ENCODE measurements at places on chromosomes 13 and 19.
A peak's percentile ranks its signal among the peaks of the same experiment; 100 is the strongest.

GRCh38 chr13:59510386-59510785 lies 653.3 kb downstream of the DIAPH3 start:
- DNase-seq = no peak

- DNase-seq = peak; percentile 78
These were observed 3.0 kb upstream of the CCNP start for GRCh38 chr19:40229484-40229883.

- no peak for DNase-seq
These were observed 25.4 kb upstream of the SCEL start for GRCh38 chr13:77510156-77510555.

DNA sequence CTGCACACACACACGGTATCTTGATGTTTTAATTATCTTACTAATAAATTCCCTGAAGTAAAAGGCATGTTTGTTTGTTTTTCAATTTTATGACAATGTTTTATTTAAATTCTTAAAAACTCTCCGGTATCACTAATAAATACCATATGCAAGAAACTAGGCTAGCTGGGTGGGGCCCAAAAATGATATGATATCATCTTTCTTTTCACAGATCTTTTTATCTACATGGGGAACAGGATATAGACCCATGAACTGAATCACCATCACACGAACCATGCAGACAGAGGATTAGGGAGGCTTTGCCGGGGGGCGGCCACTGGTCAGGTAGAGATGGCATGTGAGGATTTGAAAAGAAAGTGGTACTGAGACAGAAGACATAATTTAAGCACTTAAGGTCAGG lies 266.4 kb downstream of the ENOX1 start:
- DNase-seq = no peak

GRCh38 chr19:17522988-17523872 lies 11.8 kb downstream of the PGLS start:
- no peak for DNase-seq

GRCh38 chr13:54357284-54357933 lies 1328.8 kb downstream of the OLFM4 start:
- DNase-seq = no peak

- DNase-seq = no peak
These were observed 525.1 kb downstream of the LMO7 start for GRCh38 chr13:76160961-76161925.

DNA sequence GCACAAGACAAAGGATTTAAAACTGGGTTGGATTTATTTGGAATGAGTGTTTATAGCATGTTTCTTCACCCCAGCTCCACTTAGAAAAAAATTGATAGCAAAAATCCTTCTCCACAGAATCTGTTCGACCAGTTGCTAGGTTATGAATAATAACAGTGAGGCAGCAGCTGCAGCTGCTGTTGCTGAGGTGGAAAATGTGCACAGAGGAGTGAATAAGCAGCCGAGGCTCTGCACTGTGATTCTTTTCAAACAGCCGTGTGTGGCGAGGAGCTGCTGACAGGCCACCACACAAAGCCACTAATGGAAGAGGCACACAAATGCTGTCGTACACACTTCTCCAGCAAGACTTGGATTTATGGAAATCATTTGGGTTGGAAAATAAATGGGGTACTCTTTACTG lies 6.4 kb upstream of the RASL11A start:
- no peak for DNase-seq

GRCh38 chr19:29672933-29673336 lies 7.7 kb downstream of the PLEKHF1 start:
- no peak for DNase-seq

GRCh38 chr19:51719251-51719988 lies 4.4 kb downstream of the HAS1 start:
- DNase-seq = no peak

DNA sequence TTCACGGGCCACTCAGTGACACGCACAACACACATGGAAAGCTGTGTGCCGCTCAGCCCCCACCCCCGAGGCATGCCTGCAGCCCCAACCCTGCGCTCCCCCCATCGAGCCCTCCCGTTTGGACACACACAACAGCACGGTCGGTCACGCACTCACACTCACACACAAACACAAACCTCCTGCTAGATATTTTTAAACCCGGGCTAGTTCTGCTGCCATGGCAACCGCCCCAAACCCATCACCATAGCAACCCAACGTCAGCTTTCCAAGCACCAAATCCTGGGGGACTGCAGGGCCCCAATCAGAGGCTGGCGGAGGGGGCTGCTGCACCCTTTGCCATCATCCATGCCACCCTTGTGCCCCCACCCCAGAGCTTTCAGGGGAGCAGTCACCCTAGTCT lies 2.5 kb upstream of the NOVA2 start:
- DNase-seq = no peak

- DNase-seq = no peak
These were observed 5.2 kb upstream of the MRPS31 start for GRCh38 chr13:40776232-40776631.

- no peak for DNase-seq
These were observed 6.2 kb downstream of the SF3A2 start for GRCh38 chr19:2242816-2243215.

GRCh38 chr19:41810301-41810700 lies 13.9 kb downstream of the CEACAM3 start:
- no peak for DNase-seq

- no peak for DNase-seq
These were observed 13.8 kb downstream of the CEACAM1 start for GRCh38 chr19:42514449-42514848.

DNA sequence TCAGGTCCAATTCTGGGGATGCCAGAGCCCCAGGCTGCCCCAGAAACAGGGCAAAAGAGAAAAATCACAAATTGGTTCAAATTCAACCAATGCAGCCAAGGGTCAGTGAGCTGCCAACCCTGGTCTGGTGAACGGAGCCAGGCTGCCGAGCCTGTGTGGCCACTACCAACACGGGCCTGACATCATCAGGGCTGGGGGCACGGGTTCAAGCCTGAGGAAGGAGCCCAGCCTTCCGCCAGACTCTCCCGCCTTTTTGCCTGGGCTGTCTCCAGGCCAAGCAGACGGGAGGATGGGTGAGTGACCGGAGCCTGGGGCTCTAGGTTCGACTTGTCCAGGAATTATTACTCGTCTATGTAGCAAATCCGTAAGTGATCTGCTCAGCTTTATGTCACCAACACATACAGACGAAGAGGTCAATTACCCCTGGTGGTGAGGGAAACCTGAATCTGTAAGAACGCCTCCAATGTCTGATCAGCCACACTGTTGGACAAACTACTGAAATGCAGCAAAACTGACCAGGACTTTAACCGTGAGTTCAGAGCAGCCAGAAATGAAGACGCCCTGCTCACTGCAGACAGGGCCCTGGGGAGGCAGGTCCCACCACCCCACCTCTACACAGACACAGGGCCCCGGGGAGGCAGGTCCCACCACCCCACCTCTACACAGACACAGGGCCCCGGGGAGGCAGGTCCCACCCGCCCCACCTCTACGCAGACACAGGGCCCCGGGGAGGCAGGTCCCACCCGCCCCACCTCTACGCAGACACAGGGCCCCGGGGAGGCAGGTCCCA lies 31.8 kb downstream of the RAB20 start:
- DNase-seq = no peak

GRCh38 chr19:41323023-41323422 lies 13.1 kb downstream of the CCDC97 start:
- DNase-seq = no peak

- no peak for DNase-seq
These were observed 97.8 kb upstream of the UBL3 start for GRCh38 chr13:29948244-29948643.

GRCh38 chr19:16113727-16114126 lies 2.0 kb downstream of the RAB8A start:
- DNase-seq = no peak

DNA sequence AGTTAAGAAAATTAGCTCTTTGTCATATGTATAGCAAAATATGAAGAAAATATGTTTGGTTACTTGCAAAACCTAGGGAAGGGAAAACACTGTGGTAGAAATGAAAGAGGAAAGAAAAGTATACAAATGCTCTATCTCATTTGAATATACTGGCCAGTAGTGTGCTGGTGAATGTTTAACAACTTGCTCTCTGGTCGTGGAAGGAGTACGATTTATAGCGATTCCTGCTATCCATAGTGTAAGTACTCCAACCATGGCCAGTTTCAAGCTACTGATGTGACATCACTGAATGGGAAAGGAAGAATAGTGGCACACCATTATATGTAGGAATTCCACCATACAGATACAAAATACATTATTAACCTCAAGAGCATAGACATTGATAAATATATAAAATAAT lies 9.3 kb downstream of the BORA start:
- DNase-seq = no peak

DNA sequence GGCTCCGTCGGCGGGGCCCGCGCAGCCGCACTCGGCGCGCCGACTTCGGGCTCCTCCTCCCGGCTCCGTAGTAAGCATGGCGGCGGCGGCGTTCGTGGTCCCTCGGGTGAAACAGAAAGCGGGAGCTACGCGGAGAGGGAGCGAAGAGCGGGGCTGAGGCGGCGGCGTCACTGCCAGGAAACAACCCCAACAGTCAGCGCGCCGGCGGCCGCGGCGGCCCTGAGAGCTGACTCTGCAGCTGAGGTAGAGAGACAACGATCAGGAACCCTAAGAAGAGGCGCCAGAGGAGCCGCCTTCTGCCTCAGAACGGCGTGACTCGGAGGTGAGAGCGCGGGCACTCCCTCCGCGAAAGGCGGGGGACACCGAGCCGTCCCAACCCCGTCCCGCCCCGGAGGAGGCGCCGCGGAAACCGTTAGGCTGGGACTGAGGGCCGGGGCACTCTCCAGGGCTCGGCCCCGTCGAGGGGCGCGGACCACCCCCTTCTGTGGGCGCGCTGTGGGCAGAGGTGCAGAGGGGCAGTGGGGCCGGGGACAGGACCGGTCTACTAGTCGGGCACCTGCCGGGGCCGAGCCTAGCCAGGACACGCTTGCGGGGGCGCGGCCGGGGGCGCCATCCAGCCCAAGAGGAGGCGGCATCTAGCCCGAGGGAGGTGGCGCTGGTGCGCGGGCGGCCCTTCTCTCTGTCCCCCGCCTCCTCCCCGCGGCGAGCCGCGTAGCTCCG lies at the start of gene FNDC3A:
Gene FNDC3A, plus strand, starts transcription at position 57 of the 720 bp plus-strand sequence. CDS start 30,279 bp downstream, outside the sequence.
- peak; percentile 69 for DNase-seq

- DNase-seq = no peak
These were observed 16.8 kb downstream of the CEBPG start for GRCh38 chr19:33390101-33390907.

GRCh38 chr19:34661357-34661756 lies 15.6 kb downstream of the SCGB2B2 start:
- no peak for DNase-seq

GRCh38 chr19:11191934-11192333 lies 5.4 kb downstream of the KANK2 start:
- no peak for DNase-seq

DNA sequence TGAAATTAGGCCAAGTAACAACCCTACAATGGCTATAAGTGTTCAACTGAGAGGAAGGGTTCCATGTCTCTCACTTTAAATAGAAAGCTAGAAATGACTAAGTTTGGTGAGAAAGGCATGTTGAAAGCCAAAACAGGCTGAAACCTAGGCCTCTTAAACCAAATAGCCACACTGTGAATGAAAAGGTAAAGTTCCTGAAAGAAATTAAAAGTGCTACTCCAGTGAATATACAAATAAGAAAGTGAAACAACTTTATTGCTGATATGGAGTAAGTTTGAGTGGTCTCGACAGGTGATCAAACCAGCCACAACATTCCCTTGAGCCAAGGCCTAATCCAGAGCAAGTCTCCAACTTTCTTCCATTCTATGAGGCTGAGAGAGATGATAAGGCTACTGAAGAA lies 209.6 kb downstream of the KLF12 start:
- no peak for DNase-seq

DNA sequence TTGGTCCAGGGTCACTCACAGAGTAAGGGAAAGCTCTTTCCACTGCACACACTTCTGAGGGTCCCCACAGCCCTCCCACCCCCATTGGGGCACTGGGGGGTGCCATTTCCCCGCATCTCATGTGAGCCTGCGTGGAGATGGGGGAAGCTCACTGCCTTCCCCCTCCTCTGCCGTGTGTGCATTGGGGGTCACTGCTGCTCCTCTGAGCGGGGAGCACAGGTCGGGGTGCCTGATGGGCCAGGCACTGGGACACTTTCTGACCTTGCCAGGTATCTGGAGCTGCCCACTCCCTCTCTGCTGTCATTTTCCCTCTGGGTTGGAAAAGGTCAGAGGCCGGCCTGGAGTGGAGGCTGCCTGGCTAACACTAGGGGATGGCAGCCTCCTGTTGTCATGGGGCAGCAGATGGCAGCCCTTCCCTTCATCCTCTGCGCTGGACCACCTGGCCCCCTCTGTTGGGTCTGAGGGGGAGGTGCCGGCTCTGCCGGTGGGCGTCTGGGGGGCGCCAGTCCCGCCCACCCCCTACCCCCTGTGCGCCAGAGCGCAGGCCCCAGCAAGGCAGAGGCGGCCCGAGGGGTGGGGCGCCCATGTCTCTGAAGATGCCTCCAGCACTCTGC lies 9.1 kb downstream of the SSBP4 start:
- DNase-seq = no peak

- no peak for DNase-seq
These were observed 43.8 kb downstream of the ING1 start for GRCh38 chr13:110757296-110757695.

DNA sequence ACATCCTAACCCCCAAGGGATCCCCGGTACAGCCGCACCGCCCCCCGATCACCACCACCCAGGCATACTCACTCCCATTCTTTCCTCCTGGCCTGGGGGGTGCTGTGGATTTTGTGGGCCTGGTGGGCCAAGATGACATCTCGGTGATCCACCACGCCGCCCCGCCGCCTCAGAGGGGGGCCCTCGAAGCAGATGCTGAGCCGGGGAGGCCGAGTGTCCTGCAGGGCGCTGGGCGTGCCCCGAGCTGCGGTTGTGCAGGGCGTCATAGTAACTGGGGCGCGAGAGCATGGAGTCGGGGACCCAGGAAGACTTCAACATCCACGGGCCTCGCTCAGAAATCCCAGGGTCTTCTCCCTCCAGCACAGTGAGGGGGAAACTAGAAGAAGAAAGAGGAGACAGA lies 93.4 kb upstream of the CACNA1A start:
- no peak for DNase-seq

DNA sequence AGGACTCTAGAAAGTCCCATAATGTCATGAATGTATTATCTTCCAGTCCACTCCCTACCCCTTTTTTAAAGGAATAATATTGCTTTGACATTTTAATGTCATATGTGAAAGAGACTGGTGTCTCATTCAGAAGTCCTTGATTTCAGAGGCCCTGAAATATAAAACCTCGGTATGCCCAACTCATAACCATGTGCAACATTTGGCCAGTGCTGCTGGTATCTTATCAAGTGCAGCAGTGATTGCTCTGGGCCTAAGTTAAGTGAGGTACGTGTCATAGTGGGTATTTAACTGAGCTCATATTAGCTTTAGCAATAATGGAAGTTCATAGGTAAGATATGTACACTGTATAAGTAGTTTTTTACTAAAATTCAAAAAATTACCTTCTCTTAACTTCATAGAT lies 14.7 kb downstream of the TEX30 start:
- no peak for DNase-seq
